ENCODE measurements at places on chromosomes 1 and 21.

GRCh38 chr21:37528150-37528937 lies 161.8 kb downstream of the DYRK1A start:
- DNase-seq: no peak

DNA sequence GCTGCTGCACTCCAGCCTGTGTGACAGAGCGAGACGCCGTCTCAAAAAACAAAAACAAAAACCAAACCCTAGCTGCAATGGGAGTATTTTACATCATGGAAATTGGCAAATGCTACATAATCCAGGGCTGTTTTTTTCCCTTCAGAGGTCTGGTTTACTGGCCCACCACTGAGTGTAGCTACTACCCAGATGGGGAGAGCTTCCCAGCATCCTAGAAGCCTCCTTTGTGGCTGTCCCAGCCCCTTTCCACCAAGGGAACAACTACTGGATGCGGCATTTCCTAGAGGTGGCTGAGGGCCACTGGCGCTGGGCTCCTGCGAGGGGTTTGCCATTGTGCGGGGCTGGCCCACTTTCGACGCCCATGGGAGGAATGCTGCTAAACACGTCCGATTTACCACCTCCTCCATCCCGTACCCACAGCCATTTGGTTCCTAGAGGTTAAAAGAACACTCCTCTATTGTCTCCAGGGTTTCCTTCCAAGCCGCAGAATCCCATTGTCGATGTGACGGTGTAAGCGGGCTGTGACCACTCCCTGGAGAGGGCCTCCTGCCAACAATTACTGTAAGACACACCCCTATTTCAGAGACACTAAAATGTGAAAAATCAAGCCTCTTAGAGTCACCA lies 55.4 kb downstream of the RUNX3 start:
- DNase-seq: no peak

DNA sequence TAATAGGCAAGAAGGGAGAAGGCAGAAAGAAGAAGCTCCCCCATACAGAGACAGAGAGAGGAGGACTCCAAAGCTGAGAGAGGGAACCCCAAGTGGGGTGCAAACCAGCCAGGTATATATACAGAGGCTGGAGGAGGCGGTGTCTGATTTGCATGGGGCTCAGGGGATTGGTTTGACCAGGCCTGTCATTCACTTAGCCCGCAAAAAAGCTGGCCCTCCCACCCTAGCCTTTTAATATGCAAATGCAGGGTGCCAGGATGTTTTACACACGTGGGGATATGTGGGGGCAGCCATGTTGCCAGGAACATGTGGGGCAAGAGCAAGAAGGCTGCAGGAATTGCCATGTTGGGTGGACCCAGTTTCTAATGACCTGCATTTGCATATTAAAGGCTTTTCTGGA lies 37.0 kb upstream of the TENT5B start:
- no peak for DNase-seq

GRCh38 chr1:27864264-27864895 lies 8.0 kb upstream of the THEMIS2 start:
- DNase-seq: no peak

DNA sequence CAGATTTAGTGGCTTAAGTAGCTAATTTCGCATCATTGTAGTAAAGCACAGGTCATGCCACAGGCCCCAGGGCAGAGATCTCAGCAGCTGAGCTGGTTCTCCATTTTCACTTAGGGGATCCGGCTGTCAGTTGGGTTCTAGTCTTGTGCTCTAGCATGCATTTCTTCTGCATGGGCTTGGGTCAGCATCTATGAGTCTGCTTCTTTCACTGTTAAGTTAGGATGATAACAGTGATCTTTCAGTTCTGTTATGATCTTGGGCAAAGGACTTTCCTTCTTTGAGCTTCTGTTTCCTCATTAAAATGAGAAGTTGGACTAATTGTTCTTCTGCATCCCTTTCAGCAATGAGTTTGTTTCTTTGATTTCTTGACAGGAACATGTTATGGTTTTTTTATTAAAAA lies 123.6 kb upstream of the DNAH14 start:
- no peak for DNase-seq

DNA sequence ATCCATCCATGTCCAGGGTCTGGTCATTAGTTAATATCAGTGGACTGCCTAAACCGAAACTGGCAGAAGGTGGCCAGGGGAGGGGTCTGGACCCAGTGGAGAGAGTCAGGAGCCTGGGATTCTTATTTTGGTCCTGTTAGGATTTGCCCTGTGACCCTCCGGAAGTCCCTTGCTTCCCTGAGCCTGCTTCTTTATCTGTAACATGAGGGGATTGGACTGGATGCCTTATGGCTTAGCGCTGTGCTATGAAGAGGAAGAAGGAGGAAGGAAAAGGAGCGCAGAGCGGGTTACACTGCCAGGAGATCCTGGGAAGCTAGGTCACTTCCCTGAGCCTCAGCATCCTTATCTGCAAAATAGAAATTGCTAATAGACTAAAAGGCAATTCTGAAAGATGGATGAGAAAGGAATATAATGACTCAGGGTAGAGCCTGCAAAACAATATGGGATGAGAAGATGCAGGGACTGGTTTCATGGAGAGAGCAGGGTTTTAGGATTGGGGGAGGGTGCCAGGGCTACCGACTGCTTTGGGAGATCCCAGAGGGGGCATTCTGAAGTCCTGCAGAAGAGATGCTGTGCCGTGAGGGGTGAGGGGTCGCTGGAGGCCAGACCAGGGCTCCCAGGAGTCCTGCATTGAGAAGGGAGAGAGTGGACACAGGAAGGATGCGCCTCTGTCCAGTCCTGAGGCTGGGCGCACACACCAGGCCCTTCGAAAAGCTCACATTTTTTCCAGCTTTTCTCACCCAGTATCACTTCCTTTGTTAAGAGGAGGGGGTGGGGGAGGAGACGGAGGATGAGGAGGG lies 460 bp upstream of the ADORA1 start:
- no peak for DNase-seq

GRCh38 chr1:119547805-119548204 lies 40.8 kb downstream of the HSD3B1 start:
- DNase-seq: no peak

DNA sequence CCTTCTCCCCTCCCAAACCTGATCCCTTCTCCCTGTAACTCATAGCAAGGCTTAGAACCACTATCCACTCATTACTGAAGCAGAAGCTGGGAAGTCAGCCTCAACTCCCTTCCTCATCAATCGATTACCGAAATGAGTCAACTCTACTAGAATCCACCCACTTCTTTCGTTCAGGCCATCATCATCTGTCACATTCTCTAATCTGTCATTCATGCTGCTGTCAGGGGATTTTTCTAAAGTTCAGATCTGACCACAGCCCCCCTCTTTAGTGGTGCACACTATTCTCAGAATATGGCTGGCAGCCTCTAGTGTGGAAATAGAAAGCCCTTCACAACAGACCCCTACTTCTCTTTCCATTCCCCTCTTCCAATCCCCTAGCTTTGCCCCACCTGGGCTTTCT lies 5.1 kb downstream of the NT5C1A start:
- DNase-seq: no peak

DNA sequence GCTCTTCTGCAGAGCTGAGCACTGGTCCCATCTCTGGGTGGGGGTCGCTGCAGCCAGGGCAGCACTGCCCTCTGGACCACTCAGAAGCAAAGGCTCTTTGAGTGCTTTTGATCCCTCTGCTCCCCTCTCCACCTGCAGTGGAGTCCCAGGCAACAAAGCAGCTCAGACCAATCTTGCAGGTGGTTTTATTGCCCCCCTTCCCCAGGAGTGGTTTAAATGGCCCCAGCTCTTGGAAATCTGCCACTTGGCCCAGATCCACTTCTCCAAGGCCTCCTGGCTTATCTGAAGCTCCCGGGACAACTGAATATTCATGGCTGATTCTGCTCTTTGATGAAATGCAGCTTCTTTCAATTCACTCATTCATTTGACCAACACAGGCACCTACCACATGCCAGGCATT lies 2.7 kb downstream of the STUM start:
- no peak for DNase-seq

DNA sequence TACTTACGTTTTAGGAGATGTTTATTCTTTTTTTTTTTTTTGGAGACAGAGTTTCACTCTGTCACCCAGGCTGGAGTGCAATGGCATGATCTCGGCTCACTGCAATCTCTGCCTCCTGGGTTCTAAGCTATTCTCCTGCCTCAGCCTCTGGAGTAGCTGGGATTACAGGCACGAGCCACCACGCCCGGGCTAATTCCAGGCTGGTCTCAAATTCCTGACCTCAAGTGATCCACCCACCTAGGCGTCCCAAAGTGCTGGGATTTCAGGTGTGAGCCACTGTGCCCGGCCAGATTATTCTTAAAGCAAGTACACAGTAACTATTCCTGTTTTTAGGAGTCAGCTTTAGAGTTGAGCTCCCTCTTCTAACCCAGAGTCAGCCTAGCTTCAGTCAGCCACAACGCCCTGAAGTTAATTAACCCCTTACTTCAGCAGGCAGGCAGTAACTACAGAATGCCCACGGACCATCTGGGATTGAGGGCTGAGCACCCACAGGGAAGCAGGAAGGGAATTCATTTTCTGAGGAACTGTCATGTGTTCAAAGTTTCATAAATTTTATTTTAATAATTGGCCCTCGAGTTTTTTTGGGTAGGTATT lies 5.3 kb upstream of the ID3 start:
- no peak for DNase-seq

DNA sequence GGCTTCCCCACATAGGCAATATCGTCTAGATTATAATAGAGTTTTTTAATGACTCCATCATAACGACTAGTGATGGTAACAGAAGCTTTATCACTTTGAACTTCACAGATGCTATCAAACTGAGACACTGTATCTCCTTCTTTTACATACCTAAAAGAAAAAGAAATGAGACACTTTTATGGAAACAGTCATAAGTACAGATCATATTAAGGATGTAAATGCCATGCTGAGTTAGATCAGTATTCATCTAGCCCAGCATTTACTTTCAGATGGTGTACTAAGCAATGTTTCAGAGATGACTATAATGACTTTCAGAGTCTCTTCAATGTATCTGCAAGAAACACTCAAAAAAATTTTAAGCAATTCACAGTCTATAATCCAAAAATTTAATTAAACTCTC lies 18.9 kb downstream of the DBT start:
- DNase-seq: no peak

GRCh38 chr1:53473463-53473862 lies 14.3 kb downstream of the DMRTB1 start:
- no peak for DNase-seq

DNA sequence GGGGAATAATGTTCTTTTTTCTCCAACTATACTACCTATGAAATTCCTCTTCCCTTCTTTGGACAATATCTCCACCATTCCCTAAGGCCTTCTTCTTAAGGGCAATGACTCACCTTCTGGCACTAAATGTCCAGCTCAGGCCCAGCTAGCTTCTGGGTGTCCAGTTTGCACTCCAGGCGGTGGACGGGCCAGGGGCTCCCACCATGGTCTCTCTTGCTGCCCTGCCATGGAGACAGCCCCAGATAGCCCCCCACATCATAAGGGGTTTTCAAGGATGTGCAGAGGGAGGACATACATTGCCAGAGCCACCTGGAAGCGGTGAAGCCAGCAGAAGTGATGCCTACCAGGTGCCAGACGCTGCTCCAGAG lies 43.8 kb downstream of the C1orf198 start:
- no peak for DNase-seq

- no peak for DNase-seq
Measured at GRCh38 chr1:160481979-160482596, 41.0 kb downstream of the SLAMF6 start.

DNA sequence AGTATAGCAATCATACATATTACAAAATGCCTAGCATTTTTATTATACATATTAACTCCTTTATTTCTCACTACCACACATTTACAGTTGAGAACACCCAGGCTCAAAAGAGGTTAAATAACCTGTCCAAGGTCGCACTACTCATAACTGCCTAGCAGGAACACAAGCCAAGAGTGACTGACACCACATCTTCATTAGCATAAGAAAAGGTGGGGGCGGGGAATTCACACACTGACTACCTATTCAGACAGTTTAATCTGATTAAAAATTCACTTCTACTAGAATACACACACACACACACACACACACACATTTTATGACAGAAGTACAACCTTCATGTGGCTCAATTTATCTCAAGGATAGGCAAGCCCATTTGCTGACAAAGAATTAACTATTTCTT lies 77.8 kb upstream of the CACHD1 start:
- no peak for DNase-seq

DNA sequence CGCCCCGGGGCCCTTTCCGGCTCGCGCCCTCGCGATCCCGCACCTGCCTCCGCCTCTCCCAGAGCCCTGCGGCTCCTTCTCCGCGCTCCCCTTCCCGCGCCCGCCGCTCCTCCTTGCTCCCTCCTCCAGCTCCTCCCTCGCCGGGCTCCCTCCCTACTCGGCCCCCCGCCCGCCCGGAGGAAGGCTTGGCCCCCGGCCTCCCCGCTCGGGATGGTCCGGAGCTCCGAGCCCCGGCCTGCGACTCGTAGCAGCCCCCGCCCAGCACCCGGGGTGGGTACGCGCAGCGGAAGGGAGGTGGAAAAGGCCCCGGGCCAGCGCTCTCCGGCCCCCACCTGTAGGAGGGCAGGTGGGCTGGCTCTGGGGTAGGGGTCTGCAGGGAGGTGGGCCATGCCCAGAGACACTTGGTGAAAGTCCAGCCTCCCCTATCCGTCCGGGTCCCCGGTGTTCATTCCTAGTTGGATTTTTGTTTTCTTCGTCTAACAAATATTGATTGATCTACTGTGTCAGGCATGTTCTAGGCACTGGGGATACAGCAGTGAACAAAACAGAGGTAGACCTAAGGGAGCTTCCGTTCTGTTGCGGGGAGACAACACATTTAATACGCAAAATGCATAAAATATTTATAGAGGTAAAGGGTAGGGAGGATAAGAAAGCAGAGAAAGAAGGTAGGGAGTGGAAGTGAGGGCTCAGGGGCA lies at the start of gene HTR1D:
Gene HTR1D (minus strand): TSS at position 82 of the 695 bp plus-strand sequence. CDS start 23,283 bp downstream, outside the sequence.
- DNase-seq: no peak

DNA sequence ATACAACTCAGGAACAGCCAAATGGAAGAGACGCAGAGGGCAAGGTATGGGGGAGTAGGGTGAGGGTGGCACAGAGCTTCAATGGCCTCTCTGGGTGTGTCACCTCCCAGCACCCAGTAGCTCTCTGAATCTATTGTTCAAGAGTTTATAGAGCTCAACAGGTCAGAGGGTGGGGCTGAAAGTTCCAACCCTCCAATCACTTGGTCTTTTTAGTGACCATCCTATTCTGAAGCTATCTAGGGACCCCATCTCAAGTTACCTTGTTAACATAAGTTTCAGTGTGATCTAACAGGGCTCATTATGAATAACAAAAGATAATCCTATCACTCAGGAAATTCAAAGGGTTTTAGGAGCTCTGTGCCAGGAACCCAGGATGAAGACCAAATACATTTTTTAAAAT lies 31.2 kb upstream of the ZNF697 start:
- DNase-seq: no peak

DNA sequence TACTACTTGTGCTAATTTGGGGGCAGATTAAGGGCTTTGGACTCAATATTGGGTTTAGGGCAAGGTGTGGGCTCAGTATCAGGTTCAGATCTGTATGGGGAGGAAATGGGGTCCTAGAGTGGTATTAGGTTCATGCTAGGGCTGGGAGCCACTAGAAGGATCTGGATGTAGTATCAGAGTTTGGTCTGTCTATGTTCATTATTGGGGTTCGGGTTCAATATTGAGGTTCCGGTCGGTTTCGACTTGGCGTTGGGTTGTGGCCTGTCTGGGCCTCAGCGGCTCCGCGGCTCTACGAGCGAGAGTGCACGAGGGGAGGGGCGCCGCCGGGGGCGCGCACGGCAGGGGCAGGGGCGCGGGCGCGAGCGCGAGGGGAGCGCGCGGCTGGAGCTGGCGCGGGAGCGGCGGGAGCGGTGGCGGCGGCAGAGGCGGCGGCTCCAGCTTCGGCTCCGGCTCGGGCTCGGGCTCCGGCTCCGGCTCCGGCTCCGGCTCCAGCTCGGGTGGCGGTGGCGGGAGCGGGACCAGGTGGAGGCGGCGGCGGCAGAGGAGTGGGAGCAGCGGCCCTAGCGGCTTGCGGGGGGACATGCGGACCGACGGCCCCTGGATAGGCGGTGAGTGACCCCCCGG lies at the start of gene PTPRF:
Gene PTPRF (plus strand): TSS at position 401 of the 624 bp plus-strand sequence. CDS start 14,193 bp downstream, outside the sequence.
- DNase-seq: no peak

- DNase-seq: no peak
Measured at GRCh38 chr1:84083307-84083706, 60.8 kb upstream of the PRKACB start.

Measured in stimulated activated CD4-positive, alpha-beta T cell treated with anti-CD3 and anti-CD28 coated beads, TNF-alpha, amount 100 ng/mL, for 4 hours (primary cell).